H54 (cell line): ENCODE measurements at places on chromosomes 4 and X.
A peak's percentile ranks its signal among the peaks of the same experiment; 100 is the strongest.

DNA sequence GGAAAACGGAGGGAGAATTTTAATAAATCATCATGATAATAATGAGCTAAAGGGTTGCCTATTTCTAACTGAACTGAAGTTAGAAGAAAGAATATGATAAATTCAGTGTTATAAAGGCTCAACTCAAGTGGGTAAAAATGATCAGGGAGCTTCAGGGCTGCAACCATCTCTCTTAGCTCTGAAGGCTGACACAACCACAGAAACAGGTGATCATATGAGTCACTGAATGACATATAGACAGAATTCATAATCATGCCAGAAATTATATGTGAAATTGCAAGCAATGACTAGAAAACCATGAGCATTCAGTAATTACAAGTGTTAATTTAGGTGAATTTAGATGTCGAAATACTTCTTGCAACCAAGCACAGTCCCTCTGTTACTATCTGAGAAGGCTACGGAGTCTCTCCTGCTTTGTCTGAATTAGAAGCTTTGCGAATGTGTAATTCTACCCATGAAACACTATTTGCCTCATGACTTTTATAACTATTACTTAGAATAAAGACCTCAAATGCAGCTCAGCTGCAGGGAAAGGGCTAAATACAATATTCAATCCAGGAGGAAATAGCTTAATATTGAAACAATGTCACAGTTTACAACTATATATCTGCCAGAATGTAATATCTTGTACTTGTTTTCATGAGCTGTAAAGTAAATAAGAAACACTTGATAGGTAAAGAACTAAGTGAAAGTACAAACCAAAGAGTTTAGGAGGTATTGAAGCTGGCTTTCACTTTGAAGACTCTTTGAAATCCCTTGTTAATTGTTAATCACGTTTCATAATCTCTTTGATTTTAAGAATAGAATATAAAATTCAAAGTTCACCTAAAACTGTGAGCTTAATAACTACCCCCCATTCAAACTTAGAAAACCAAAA lies 1972.6 kb downstream of the ARAP2 start:
- DNase-seq: no peak

- DNase-seq: no peak
Observed at GRCh38 chrX:105209406-105209805, 11.1 kb downstream of the TEX13A start.

- DNase-seq: no peak
Observed at GRCh38 chrX:66015152-66015831, 24.6 kb downstream of the VSIG4 start.

- DNase-seq: peak; percentile 33
Observed at GRCh38 chr4:184825141-184825895, 450 bp downstream of the ACSL1 start.

GRCh38 chrX:44785652-44786051 lies 58.2 kb upstream of the DUSP21 start:
- DNase-seq: peak; percentile 18

DNA sequence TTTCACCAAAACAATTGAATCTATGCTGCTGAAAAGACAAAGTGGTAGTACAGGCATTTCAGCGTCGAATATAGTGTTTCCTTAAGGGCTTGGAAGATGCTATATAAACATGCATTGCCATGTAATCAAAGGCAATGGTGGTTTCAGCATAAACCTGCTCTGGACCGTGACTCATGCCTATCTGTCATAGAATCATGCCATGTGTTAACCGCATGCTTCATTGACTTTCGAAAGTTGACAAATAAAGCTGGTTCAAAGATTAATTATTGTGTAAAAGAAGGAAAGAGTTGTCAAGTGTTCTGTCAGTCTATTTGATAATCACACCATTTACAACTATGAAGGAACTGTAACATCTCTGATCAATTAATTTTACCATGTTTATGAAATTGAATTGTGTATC lies 83.2 kb downstream of the FUNDC1 start:
- DNase-seq: no peak

- no peak for DNase-seq
Observed at GRCh38 chr4:182812916-182813315, 104.3 kb downstream of the DCTD start.

GRCh38 chr4:11566444-11567022 lies 137.8 kb upstream of the HS3ST1 start:
- no peak for DNase-seq

GRCh38 chrX:50747471-50747900 lies 66.5 kb downstream of the SHROOM4 start:
- DNase-seq: no peak

DNA sequence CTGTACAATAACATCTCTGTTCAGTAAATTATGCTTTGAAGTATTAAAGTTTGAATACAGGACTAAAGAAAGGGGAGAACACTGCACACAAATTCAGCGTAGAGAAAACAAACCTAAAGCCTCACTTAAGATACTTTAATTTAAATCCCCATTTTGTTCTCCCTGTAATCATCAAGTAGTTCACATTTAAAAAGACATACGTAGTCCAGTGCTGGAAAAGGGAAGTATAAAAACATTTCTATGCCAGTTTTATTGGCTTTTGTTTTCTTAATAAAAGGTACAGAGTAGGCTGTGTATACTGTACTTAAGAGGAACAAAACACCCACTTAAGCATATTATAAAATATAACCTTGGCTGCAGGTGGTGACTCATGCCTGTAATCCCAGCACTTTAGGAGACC lies 101.6 kb downstream of the FGF16 start:
- no peak for DNase-seq

GRCh38 chr4:180560896-180561295 lies 1682.3 kb upstream of the TENM3 start:
- peak; percentile 3 for DNase-seq

- no peak for DNase-seq
Observed at GRCh38 chrX:133771086-133771646, 214.2 kb downstream of the GPC3 start.

- DNase-seq: no peak
Observed at GRCh38 chr4:159195361-159195769, 92.5 kb downstream of the RAPGEF2 start.

GRCh38 chrX:15269618-15270521 lies at the start of gene ASB9:
Gene ASB9 (minus strand): TSS chrX:15270083. CDS start chrX:15269874, 209 bp downstream.
- DNase-seq: peak; percentile 42

GRCh38 chr4:5137226-5137625 lies 85.9 kb downstream of the STK32B start:
- DNase-seq: no peak

DNA sequence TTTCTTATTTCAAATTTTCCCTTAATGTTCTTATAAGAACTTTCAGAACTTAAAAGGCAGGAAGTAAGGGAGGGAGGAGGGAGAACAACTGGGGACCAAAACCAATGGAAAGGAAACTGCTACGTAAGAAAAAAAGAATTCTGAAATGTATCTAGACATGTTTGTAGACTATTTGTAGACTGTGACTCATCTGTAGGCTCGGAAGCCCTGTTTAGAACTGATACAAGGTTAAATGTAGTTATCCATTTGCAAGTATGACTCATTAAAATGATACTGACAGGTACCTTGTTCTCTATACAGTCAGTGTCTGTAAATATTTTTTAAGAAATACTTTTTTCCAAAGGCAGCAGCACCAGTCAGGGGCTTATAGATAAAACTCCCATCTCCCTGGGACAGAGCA lies 202.0 kb downstream of the DHX15 start:
- DNase-seq: peak; percentile 5

- no peak for DNase-seq
Observed at GRCh38 chr4:23991444-23991843, 101.6 kb upstream of the PPARGC1A start.

DNA sequence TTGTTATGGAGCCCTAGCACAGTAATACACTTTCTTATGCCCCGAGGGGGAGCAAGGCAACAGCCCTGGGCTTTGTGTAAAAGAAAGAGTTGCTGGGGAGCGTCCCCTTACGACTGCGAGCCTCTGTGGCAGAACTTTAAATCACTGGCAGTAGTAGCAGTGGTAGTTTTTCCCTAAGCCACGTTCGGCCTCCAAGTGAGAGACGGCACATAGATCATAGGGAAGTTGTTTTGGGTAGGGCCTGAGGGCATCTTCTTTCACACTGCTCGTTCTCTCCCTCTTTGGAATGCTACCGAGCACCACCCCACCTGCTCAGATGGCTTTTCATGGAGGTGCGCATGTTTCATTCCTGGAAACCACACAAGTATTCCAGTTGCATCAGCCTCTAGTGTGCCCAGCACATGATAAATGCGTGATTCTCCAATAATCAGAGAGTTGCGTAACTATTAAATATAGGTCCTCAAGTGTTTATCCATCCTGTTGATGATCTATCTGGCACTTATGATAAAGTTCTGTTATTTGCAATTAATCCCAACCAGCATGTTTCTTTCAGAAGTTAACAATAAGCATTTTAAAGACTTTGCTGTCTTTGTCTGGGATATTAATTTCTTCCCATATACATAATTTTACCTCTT lies 7.0 kb upstream of the SYNPO2 start:
- no peak for DNase-seq

- DNase-seq: no peak
Observed at GRCh38 chrX:48945517-48946348, 11.7 kb downstream of the OTUD5 start.

GRCh38 chr4:103099691-103100392 lies at the start of gene BDH2:
Gene BDH2 (minus strand): TSS chr4:103099834. CDS start chr4:103096254, 3,580 bp downstream.
- DNase-seq: peak; percentile 23

DNA sequence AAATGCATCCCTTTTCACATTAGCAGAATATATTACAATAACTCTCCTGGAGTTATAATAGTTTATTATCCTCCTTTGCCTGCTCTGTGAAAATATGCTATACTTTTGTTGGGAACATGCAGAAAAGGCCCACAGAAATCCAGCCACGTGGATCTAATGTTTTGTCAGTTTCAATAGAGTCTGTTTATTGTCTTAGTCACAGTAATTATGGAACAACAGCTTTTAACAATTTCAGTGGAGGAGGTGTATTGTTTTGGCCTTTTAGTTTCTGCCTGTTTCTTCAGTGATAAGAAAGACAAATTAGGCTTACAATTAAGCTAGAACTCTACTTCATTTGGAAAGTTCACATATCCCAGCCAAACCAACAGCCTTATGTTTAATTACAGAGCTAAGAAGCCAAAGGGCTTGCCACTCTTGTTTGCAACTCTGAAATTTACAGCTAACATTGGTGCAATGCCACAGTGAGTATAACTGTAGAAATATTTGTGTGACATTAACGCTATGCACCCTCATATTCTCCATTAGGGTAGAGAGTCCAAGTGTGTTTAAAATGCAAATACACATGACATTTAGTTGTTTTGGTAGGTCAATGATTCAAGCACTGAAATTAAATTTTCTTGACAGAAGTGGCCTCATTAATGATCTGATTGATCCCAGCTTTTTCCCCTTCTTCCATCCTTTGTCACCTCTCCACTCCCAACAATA lies 175.8 kb downstream of the USP46 start:
- no peak for DNase-seq

DNA sequence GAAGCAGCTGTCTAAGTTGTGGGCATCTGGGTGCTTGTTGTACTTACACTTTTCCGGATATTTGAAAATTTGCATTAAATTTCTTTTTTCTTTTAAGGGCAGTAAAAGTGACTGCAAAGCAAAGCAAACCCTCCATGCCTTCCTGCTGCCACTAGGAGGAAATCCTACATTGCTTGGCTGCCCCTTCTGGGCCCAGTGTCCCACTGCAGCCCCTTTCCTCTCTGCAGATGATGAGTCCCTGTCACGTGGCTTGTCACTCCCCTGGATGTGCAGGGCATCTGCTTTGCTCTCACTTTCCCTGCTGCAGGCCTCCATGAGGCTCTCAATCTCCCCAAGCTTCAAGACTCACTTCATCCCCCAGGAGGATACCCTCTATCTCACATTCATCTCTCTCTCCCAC lies 12.7 kb downstream of the TSR2 start:
- DNase-seq: no peak

DNA sequence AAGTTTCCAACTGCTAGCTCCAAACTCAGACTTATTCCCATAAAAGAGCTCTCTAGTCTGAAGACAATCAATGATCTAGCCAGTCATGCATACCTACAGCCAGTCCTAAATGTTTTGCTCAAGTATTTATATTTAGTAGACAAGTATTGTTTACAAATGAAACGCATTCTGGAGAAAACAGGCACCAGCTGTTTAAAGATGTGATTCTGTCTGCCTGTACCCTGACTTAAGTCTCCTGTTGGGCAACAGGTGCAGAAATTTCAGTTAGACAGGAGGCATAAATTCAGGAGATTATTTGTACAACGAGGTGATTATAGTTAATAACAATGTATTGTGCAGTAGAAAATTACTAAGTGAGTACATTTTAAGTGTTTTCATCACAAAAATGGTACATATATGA lies 28.9 kb downstream of the LNX1 start:
- DNase-seq: no peak

DNA sequence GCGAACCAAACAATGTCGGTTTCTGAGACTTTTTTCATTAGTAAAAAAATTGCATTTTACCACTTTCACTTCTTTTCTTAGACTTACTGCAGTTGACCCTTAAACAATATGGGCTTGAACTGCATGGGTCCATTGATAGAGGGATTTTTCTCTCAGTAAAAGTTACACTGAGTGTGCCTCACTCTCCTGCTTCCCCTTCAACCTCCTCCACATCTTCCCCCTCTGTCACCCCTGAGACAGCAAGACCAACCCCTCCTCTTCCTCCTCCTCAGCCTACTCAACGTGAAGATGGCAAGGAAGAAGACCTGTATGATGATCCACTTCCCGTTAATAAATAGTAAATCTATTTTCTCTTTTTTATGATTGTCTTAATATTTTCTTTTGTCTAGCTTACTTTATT lies 43.4 kb downstream of the TEC start:
- DNase-seq: no peak

GRCh38 chr4:126338548-126338947 lies 1023.8 kb downstream of the FAT4 start:
- DNase-seq: no peak

DNA sequence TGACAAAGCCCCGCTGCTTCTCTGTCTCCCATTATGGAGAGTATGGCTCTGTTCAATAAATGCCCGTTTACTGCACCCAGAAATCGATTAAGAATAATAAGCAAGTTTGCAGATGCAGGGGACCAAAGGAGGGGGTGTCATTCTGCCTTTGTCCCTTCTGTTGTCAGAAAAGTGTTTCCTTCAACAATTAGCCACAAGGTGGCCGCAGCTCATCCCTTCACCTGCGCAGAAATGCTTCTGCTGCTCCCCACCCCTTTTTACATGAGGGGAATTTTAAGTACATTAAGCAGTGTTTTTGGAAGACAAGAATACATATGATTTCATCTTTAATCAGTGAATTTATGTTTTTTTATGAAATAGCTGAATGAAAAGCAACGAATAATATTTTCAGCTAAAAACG lies 175.6 kb upstream of the ARX start:
- no peak for DNase-seq

- no peak for DNase-seq
Observed at GRCh38 chr4:40446839-40447238, 111.7 kb downstream of the CHRNA9 start.

DNA sequence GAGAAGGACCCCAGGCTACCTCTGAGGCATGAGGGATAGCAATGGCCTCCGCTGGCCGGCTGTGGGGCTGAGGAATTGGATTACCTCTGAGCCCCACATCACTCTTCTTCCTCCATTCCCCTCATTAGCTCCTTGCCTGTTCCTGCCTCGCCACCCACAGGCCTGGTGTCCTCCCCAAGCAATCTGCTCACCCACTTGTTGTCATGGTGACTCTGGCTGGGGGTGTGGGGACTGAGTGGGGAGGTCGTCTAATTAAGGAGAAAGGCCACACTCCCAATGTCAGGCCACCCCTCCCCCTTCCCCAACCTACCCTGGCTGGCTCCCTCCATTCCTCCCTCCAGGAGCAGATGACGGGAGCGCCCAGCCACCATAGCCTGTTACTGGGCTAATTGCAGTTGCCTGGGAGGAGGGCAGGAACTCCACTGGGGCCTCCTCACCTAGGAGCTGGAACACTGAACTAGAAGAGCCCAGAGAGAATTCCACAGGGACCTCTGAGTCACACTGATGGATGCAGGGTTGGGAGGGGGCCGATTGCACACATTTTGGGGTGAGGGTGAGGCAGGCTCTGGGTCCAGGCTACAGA lies 20.7 kb downstream of the NALF2 start:
- DNase-seq: no peak
